Endothelial cell of umbilical vein (primary cell): ENCODE measurements at places on chromosomes 11 and 22. TPM values are rescaled to one million over a fixed set of nuclear protein-coding genes. Genes with fewer than 3 reads are reported as not detected.

DNA sequence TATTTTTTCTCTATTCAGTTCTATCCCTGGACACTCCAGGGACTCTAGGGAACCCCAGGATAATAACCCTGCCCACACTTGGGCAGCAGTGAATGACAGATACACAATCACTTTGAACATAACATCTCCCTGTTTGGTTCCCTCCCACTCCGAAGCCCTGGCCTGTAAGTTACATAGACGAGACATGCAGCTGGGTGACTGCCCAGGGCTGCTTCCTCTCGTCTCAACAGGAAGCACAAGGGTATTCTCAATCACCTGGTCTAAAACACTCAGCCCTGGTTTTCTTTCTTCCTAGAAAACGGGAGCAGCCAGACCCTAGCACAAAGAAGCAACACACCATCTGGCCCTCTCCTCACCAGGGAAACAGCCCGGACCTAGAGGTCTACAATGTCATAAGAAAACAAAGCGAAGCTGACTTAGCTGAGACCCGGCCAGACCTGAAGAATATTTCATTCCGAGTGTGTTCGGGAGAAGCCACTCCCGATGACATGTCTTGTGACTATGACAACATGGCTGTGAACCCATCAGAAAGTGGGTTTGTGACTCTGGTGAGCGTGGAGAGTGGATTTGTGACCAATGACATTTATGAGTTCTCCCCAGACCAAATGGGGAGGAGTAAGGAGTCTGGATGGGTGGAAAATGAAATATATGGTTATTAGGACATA, 19.4 kb downstream of the LAYN start:
- no peak for DNase-seq

- DNase-seq = peak; percentile 57
Measured at GRCh38 chr11:77127235-77127911, 673 bp upstream of the MYO7A start.

- no peak for DNase-seq
Measured at GRCh38 chr22:35611200-35611890, 5.8 kb downstream of the MB start.

- no peak for DNase-seq
Measured at GRCh38 chr11:85647078-85647477, 689 bp upstream of the TMEM126A start.

DNA sequence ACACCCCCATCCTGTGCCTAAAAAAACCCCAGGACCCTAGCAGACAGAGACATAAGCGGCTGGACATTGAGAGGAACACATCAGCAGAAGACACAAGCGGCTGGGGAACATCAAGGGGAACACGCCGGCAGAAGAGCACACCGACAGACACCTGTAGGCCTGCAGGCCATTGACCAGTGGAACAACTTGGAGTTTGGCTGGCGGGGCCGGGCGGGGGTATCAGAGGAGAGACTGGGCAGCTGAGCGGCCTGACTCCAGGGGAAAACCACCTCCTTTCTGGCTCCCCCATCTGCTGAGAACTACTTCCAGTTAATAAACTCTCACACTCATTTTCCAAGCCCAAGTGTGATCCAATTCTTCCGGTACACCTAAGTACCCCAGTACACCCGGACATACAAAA, 264.7 kb upstream of the ISX start:
- DNase-seq = no peak

DNA sequence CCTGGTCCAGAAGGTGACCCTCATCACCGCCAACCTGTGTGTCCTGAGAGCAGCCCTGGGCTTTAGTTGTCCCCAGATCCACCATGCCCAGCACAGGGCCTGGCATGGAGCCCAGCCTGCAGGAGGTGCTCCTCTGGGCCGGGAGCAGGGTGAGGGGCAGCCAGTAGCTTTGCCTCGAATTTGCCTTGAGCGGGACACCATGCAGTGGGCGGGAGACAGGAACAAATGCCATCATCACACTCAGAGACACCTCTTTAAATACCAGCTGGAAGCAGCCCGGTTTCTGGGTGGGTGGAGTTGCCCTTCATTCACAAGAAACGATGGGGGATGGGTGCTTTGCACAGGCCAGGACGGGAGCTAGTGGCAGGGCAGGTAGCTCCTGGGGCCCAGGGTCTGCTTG, 19.3 kb downstream of the FLRT1 start:
- no peak for DNase-seq

- DNase-seq = no peak
Measured at GRCh38 chr11:107078375-107078774, 60.1 kb upstream of the GUCY1A2 start.

DNA sequence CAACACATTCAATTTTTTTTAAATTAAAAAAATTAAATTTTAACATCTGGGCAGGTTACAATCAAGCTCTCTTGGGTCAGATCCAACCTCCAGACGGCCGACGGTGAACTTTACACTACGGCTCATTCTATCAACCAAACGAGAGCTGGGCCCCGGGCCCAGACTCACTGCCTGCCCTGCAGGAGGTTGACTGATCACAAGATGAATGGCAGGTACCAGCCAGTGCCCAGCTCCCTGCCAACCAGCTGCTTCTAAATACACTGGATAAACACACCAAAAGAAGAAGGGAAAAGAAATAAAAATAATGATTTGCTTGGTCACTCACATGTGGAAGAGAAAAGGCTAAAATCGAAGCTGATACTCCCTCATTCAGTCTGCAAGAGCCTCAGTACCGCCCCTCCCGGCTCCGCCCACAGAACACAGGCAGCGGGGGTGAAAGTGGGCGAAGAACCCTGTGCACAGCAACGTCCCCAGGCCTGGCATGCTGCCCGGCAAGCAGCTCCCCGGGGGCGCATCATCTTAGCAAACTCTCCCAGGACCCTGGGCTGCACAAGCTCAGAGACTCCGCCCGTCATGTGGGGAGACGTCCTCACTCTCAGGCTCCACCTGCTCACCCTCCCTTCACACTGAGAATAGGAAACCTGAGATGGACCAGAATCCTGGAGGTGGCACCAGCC, 303.4 kb downstream of the SHANK2 start:
- DNase-seq = no peak

- DNase-seq = no peak
Measured at GRCh38 chr11:19204836-19205235, 3.1 kb upstream of the CSRP3 start.

GRCh38 chr11:46677991-46678740, 22.3 kb downstream of the ARHGAP1 start:
- no peak for DNase-seq

DNA sequence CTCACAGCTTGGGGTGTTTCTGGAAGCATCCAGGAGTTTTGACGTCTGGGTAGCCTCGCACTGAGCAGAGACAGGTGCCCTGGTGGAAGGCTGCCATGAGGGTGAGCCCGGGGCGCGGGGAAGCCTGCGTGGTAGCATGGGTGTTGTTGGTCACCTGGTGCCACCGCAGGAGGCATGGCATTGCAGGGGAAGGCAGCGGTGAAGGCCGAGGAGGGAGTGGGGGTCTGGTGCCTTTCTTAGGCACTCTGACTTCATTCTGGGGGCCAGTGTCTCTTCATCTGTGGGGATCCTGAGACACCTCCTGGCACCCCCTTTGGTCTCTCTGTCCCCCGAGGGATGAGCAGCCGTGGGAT, 271.2 kb downstream of the TBC1D22A start:
- no peak for DNase-seq

- DNase-seq = no peak
Measured at GRCh38 chr11:111520560-111520959, 6.0 kb downstream of the HOATZ start.

DNA sequence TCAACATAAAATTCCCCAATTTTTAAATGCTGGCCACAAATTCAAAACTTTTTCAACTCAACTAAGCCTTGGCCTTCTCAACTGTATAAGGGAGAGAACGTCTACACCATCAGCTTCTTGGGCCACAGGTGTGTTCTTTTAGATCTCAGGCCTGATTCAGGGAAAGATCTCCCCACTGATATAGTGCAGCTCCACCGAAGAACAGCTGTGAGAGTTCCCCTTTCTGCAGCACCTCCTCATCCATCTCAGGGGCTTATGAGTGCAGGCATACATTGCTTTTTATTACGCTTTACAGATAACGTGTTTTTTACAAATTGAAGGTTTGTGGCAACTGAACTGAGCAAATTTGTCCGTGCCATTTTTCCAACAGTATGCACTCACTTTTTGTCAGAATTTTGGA, 8.0 kb upstream of the CD82 start:
- no peak for DNase-seq

- DNase-seq = no peak
Measured at GRCh38 chr11:70646272-70647049, 248.1 kb downstream of the CTTN start.

- peak; percentile 35 for DNase-seq
Measured at GRCh38 chr11:65504674-65505465, 6.0 kb downstream of the MALAT1 start.

- DNase-seq = no peak
Measured at GRCh38 chr11:37078521-37078920, 480.5 kb upstream of the RAG2 start.

DNA sequence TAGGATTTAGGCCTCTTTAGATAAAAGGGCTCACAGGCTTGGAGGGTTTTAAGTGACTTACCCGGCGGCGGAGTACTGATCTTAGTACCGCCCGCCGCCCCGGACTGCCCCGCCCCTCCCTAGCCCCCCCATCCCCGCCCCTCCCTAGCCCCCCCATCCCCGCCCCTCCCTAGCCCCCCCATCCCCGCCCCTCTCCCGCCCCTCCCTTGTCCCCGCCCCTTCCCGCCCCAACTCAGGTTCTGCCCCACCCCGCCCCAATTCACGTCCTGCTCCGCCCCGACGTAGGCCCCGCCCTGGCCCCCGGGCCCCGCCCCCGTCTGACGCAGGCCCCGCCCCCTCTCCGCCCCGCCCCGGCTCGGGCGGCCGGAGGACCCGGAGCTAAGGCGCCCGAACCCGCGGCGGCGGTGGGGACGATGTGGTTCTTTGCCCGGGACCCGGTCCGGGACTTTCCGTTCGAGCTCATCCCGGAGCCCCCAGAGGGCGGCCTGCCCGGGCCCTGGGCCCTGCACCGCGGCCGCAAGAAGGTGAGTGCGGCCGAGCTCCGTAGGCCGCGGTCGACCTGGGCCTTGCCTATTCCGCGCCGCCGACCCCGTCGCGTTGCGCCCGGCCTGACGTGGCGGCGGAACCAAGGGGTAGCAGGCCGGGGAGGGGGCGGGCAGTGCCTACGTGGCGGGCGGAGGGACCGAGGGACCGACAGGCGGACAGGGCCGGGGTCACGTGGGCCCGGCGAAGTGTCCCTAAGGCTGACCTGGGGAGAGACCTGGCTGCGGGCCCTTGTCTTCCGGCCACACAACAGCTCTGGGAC, at the start of gene SCYL1:
SCYL1 (plus strand) TSS at position 343 of the 805 bp plus-strand sequence; CDS start at position 414, 71 bp downstream.
- DNase-seq = peak; percentile 66

DNA sequence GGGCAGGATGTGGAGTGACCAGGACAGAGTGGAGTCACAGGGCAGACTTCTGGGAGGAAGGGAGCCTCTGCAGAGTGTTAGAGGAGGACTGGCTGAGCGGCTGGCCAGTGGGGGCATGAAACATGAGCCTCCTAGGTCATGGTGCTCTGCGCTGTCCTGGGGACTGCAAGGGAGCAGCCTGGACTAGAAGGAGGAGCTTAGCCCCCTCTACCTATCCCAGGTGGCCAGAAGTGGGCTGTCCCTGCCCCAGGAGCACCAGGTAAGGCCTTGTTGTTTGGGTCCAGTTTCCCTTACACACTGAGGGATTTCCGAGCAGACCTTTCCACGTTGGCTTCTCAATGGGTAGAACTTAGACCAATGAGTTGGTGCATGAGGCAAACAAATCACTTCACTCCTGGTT, 7.4 kb downstream of the PKNOX2 start:
- DNase-seq = no peak

GRCh38 chr11:106763501-106763900, 254.8 kb downstream of the GUCY1A2 start:
- no peak for DNase-seq

GRCh38 chr22:48352086-48352911, 1475.4 kb downstream of the BRD1 start:
- no peak for DNase-seq

DNA sequence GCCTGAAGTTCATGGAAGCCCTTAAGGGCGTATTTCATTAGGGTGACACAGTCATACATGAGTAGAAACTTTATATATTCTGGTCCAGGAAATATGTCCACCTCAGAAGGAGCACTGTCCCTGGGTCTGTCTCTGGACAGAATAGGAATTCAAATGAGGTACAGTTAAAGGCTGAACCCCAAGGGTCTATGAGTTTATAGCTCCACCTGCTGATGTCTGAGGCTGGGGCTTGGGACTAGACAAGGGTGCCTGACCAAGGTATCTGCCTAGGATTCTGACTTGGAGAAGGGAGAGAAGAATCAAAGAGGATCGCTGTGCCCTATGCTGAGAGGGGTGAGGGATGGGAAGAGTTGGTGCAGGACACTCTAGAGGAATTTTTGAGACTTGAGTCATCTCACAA, 14.9 kb downstream of the HEPHL1 start:
- DNase-seq = no peak

DNA sequence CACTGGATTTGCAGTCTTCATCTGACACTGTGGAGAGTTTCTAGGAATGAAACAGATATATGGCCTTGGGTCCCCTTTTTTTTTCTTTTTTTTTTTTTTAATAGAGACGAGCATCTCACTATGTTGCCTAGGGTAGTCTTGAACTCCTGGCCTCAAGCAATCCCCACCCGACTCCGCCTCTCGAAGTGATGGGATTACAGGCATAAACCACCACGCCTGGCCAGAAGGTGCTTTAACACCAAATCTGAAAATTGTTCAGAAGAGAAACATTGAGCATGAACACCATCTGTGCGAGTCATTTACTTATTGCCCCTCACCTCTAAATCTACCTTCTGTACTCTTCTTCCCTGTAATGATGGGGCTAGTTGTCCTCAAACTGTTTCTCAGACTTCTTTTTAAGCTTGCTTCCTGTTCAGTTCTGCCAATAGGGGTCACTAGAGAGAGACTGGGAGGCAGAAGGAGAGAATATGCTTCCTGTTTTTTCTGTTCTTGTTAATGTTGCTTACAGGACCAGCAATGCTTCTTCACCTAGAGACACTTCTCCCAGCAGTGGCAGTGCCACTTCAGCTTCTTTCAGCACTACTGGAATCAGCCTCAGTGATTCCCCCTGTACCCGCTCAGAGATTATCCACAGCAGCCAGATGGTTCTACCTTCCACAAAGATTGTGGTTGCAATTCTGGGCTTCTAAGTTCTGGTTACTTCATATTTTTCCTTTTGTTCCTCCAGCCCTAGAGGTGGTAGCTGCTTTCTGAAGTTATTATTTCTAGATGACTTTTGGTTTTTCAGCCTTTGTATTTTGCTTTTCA, 20.8 kb upstream of the ZBED5 start:
- DNase-seq = peak; percentile 69

- DNase-seq = no peak
Measured at GRCh38 chr11:123323568-123323967, 106.5 kb upstream of the GRAMD1B start.

OR52L1 gene
- total RNA-seq = not detected in 2 replicates

SSRP1 gene
- 140 and 146 TPM in 2 replicates for total RNA-seq

KRTAP5-7 gene
- not detected in 2 replicates for total RNA-seq

CRYBB3 gene
- 1.2 and 1.7 TPM in 2 replicates for total RNA-seq

MIAT gene
- total RNA-seq = 0.53 and 0.80 TPM in 2 replicates

CLDN5 gene
- total RNA-seq = 165 and 198 TPM in 2 replicates

SAA1 gene
- total RNA-seq = not detected in 2 replicates

MRGPRF gene
- total RNA-seq = not detected in 2 replicates

SNAP29 gene
- 26.7 and 27.0 TPM in 2 replicates for total RNA-seq

RHOD gene
- total RNA-seq = 10.5 and 10.6 TPM in 2 replicates

RAB1B gene
- total RNA-seq = 171 and 177 TPM in 2 replicates

SYT9 gene
- 0.25 TPM in 1 of 2 replicates, not detected in the other for total RNA-seq

ACTN3 gene
- total RNA-seq = 0.18 TPM in 1 of 2 replicates, not detected in the other

CNTF gene
- total RNA-seq = 2.9 and 3.3 TPM in 2 replicates

TUT1 gene
- total RNA-seq = 16.9 and 17.8 TPM in 2 replicates

OR8D1 gene
- total RNA-seq = not detected in 2 replicates

KCNQ1OT1 gene
- total RNA-seq = 1.5 and 1.8 TPM in 2 replicates

ISX gene
- total RNA-seq = not detected in 2 replicates
